ENCODE measurements at places on chromosomes 3 and 15.

DNA sequence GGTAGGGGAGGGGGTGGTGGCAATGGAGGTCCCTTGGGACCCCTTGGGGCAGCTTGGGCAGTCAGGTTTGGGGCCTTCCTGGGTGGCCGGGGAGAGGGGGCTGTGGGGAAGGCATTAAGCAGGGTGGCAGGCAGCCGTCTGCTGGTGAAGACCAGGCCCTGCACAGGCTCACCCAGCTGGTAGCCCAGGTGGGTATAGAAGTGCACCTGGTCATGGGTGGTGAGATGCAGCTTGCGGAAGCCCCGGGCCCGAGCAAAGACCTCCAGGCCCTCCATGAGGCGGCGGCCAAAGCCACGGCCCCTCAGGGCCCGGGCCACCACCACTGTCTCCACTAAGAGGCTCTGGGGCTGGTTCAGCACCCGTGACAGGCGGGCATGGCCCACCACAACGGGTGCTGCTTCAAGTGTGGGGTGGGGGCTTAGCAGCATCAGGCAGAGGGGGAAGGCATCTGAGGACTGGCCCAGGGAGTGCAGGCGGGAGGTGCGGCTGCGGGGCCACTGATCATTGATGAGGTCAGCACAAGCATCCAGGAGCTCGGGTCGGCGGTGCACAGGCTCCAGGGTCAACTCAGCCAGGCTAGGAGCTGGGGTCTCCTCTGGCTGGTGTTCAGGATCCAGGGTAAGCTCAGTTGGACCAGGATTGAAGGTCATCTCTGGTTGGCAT, 2.4 kb downstream of the HYAL3 start:
- no peak for DNase-seq

- no peak for DNase-seq
These were observed 30.8 kb upstream of the SLC25A36 start for GRCh38 chr3:140910860-140911259.

DNA sequence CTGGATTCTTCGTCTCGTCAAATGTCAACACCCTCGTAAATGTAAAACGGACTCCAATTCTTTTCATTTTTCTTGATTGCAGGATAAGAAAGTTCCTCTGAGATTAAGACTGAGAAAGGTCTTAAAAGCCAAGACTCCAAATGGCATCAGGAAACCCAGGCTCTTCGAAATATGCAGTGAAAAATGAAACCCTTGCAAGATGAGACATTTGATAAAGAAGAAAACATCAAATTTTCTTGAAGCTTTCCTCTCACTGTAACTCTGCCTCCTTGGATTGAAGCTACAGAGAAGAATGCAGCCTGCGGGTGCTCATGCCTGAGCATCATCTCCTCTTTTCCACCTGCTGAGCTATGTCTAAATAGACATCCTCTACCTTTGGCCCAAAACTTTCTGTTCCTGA, 342.4 kb upstream of the THBS1 start:
- no peak for DNase-seq

GRCh38 chr3:81394651-81395524, 366.6 kb downstream of the GBE1 start:
- DNase-seq = no peak

- no peak for DNase-seq
These were observed 140.9 kb upstream of the TP63 start for GRCh38 chr3:189490337-189490736.

- DNase-seq = no peak
These were observed 78.4 kb upstream of the TRIM42 start for GRCh38 chr3:140599496-140599895.

GRCh38 chr3:156246961-156247725, 126.8 kb downstream of the KCNAB1 start:
- DNase-seq = no peak

- no peak for DNase-seq
These were observed 144.3 kb downstream of the EEFSEC start for GRCh38 chr3:128297401-128298138.

GRCh38 chr3:188197388-188197847, 43.5 kb downstream of the LPP start:
- DNase-seq = no peak

DNA sequence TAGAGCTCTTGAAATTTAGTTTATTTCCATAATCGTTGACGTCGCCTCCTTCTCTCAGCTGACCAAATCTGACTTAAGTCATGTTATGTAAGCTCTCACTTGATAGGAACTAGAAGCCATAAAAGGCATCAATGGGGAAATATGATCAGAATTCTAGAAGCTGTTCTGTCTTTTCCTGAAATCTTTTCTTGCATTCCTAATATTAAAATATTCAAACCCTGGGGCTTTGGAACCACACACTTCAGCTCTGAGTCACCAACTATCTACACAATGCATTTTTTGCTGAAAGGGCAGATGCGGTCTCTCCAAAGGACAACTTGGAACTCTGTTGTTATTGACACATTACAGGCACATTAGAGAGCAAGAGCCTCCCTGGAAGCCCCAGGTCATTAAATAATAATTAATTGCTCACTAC, 91.3 kb downstream of the LARS2 start:
- DNase-seq = no peak

GRCh38 chr15:70212963-70213315, 115.2 kb upstream of the TLE3 start:
- no peak for DNase-seq

DNA sequence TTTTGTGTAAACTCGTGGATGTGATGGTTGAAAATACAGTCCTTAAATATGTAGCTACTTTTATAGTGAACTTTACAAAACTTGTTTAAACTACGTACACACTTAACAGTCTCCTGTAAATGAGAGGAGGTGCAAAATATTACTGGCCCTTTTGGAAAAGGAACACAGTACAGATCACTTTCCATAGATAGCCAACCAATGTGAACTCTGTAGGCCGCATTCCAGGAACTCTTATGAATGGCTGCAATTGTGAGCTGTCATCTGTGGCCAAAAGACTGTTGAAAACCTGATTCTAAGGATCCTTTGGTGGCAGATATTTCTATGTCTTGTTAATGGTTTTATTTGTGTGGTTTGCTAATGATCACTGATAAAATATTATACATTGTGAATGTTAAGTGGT, 6.2 kb downstream of the TSC22D2 start:
- DNase-seq = no peak

DNA sequence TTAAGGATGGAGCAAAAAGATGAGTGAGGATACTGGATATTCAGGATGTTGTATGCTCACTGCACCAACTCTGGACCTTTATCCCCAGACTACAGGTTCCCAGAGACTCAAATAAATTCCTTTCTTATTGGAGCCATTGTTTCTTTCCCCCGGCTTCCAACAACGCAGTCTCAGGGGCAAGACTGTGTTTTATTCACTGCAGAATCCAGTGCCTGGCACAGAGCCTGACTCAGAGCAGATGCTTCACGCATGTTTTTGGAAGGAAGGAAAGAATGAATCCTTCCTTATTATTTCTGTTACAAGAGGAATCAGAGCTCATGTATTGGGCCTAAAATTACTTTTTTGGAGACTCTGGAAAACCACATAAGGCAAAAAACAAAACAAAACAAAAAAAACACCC, 96.0 kb upstream of the VGLL4 start:
- DNase-seq = no peak

DNA sequence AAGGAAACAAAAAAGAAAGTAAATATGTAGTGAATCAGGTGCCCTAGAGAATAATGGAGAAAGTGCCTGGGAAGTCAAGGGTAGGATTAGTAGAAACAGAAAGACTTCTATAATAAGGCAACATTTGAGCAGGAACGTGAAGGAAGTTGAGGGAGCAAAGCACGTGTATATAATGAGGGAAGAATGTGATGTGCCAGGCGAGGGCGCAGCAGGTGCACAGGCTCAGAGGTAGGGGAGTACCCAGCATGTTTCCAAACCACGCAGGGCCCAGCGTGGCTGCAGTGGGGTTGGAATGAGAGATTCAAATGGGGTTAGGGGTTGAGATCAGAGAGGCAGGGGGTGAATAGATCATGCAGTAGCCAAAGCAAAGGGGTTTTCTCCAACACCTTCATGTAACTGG, 91.9 kb upstream of the VGLL4 start:
- no peak for DNase-seq

DNA sequence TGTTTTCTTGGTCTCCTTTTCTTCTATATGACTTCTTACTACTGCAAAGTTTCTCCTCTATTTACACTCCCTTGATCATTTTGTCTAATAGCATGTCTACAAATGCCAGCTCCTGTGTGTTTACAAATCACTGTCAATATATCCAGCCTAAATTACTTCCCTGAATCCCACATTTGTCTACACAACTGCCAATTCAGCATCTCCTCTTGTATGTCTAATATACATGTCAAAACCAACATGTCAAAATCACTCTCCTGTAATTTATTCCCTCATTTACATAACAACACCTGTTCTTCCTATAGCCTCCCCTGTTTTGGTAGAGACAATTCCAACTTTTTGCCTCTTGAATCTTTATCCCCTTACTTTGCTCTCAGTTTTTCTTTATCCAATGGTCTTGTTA, 359.3 kb downstream of the PLOD2 start:
- no peak for DNase-seq

DNA sequence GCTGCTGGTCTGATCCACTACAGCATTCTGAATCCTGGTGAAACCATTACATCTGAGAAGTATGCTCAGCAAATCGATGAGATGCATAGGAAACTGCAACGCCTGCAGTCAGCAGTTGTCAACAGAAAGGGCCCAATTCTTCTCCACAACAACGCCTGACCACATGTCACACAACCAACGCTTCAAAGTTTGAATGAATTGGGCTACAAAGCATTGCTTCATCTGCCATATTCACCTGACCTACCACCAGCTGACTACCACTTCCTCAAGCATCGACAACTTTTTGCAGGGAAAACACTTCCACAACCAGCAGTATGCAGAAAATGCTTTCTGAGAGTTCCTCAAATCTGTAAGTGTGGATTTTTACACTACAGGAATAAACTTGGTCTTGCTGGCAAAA, 54.7 kb upstream of the C2CD4B start:
- no peak for DNase-seq

DNA sequence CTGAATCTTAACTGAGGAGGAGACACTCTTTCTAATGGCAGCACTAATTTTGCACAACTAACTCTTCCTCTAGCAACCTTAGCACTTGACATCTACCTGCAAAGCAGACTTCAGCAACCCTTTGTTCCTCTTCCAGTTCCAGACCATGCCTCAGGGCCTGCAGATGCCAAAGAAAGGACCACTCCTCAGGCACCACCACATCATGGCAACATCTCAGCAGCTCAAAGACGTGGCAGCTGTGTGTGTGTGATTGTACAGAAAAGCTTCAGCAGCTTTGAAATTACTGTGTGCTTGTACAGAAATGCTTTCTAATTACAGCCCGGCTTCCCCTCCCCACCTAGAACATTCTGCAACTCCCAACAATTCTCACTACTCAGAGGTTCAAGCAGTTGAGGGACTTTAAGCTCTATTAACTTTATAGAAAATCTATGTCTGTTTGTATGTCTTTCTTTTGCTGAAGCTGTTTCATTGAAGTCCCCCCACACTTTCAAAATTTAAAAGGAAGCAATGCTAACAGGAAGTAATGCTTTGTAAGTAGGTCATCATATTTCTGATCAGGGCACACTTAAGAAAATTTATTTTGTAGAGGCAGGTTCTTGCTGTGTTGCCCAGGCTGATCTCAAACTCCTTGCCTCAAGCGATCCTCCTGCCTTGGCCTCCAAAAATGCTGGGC, 115.2 kb downstream of the CD47 start:
- no peak for DNase-seq

DNA sequence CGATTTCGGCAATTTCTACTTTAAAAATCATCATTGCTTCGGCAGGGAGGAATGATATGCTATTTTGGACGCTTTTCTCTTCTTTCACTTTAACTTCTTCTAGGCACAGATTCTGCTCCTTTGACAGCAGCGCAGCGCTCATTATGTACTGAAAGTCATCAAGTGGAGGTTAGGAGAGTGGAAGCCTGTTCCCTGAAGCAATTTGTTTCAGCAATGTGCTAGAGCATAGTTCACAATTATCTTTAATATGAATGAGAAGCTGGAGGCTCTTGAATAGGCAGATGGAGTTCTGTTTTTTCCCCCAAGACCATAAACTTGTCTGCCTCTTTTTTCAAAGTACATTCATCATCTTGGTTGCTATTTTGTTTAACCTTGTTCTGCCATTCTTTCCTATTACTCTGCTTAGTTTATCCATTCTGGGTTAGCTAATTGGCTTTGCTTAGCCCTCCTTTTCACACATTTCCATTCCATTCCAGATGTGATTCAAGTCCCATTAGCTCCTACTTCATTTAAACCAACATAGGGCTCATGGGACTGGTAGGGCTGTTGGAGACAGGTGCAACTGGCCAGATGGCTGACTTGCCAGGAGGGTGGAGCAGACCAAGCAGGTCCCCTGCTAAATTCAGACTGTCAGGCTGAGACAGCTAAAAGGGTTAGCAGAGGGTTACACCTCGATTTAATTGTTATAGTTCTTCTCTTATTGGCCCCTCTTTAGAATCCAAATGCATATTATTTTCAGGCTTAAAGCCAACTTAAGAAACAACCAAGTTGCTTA, 534.7 kb upstream of the CBLB start:
- no peak for DNase-seq

Data from RWPE2 (cell line).